Urinary bladder (tissue), 4 donors: ENCODE measurements at places on chromosomes 5 and 9. TPM values are rescaled to one million over a fixed set of nuclear protein-coding genes. Genes with fewer than 3 reads are reported as not detected.

DNA sequence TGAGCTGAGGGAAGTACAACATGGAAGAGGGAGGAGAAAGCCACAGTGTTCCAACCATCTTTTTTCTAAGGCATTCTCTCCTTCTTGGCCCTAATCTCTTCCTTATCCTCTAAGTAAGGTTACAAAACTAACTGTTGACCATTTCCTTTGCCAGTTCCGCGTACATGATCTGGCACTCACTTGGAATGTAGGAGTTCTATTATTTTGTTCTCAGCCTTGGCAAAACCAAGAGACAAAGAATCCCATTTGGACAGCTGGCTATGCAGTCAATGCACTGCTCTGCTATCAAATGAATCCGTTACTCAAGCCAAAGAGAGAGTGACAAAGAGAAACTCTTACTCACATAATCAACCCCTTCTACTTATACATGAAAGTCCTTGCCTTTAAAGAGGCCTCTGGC, 410.3 kb downstream of the DTWD2 start:
- no peak for DNase-seq

GRCh38 chr9:87283585-87283984, 214.1 kb upstream of the DAPK1 start:
- DNase-seq, result no peak

DNA sequence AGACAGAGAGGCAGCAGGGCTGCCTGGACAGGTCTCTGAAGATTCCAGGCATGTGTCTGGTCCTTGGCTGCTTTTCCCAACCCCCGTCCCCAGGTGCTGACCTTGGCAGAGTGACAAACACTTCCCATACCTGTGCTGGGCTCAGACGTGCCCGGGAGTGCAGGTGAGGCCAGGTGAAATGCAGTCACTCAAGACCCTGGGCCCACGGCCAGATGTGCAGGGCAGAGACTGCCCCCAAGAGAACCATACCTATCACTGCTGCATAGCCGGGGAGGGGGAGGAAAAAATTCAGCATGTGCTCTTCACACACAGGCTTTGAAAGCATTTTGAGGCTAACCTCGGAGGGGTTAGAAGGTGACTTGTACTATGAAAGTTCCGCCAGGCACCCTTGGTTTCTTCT, 22.6 kb downstream of the CCNJL start:
- DNase-seq, result no peak

DNA sequence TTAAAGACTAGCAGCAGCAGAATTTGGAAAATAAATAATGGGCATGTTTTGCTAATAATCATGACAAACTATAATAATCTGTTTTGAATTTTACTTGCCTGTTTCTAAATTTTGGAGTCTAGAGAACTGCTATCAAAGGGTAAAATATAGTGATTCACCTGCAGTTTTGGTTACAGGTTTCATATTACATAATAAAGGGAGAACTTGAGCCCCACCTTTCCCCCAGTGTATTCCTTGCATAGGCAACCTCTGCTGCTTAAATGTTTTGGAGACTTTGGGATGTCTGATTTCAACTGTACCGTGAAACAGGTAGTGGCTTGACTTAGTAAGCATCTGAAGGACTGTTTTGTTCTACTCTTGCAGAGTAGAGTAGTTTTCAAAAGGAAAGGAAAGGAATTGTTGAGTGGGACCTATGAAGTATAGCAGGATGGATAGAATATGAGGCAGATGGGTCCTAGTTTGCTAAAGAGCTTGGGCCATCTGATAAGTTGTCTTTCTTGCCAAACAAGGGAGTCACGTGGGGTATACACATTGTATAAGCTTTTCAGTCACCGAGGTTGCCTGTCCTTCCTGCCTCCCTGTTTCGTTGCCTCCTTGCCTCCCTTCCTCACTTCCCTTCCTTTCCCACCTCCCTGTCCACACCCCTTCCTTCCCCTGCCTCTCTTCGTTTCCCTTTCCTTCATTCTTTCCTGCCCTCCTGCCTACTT, 19.1 kb downstream of the CREBRF start:
- no peak for DNase-seq

GRCh38 chr9:2125906-2126305, 110.8 kb downstream of the SMARCA2 start:
- DNase-seq, result no peak

DNA sequence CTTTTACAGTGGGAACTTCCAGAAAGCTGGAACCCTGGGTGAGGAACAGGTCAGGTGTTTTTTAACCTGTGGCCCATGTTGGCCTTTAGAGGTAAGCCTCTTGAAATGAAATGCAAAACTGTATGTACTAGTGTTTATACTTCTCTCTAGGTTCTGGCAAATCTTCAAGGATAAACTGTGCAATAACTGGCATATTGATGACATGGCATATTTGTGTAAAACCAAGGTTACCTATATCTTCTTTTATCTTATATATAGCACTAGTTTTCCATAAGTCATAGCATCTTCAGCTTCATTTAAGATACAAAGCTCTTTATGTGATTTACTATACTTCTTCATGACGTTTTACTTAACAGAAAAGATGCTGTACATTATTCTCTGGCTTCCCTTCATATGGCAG, 7.4 kb upstream of the IARS1 start:
- no peak for DNase-seq

- DNase-seq, result no peak
These were observed 218.6 kb downstream of the PJA2 start for GRCh38 chr5:109191153-109191558.

GRCh38 chr5:34895641-34896419, 19.5 kb downstream of the RAD1 start:
- no peak for DNase-seq

DNA sequence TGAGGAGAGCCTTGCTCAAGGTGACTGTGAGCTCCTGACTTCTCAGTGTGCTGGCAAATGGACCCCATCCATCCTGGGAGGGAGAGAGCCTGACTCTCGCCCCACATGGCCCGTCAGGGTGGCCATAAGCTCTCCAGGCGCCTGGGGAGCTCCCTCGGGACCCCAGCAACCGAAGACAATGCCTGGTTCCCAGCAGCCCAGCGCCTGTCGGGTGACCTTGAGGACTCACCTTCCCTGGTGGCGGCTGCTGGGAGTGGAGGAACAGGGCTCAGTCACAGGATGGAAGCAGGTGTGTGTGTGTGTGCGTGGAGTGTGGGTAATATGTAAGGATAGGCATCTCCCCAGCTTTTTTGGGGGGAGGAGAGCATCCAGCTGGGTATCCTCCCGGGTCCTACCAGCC, 190.3 kb downstream of the MELK start:
- DNase-seq, result no peak

DNA sequence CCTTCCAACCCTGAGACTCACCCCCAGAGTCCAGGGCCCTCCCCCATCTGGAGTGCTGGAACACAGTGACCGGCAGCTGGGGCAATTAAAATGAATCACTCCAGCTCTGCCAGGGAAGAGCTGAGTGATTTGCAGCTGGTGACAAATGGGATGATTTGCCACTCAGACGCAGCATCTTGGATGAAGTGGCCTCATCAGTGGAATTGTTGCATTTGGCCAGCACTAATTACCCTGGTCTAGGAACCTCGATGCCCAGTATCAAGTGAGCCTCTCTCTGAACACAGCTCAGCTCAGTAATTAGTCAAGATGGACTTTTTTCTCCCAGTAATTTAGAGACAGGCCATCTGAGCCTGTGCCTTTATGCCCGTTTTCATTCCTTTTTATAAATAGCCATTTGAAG, 259.5 kb downstream of the GRIA1 start:
- DNase-seq, result no peak

- DNase-seq, result no peak
These were observed 8.9 kb downstream of the PLK2 start for GRCh38 chr5:58450811-58451629.

- no peak for DNase-seq
These were observed 56.6 kb downstream of the PSMB7 start for GRCh38 chr9:124358631-124359030.

DNA sequence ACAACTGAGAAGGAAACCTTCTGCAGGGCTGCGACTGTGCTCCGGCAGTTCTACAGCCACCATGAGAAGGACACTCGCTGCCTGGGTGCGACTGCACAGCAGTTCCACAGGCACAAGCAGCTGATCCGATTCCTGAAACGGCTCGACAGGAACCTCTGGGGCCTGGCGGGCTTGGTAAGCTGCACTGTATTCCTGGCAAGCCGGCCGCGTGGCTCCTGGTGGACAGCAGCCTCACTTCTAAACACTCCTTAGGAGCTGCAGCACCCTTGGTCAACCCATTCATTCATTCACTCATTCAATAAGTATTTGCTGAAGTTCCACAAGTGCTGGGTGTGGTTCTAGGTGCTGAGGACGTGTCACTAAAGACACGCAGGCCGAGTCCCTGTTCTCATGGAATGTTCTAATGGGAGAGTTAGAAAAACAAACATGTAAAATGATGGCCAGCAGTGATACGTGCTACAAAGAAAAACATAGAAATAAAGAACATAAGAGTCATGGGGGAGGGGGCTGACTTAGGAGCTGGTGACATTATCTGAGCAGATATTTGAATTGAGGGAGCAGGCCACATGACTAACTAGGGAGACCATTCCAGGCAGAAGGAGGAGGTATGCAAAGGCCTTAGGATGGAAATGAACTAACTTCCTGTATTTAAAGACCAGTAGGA, 6.1 kb downstream of the IL4 start:
- no peak for DNase-seq

GRCh38 chr5:147935032-147935431, 28.7 kb upstream of the C5orf46 start:
- DNase-seq, result no peak

GRCh38 chr9:33791117-33791516, 4.2 kb upstream of the PRSS3 start:
- no peak for DNase-seq

GRCh38 chr9:129254566-129255287, 76.7 kb upstream of the IER5L start:
- DNase-seq, result no peak

- DNase-seq, result no peak
These were observed 7.0 kb downstream of the TPM2 start for GRCh38 chr9:35682520-35683315.

GRCh38 chr9:88694625-88695024, 159.6 kb downstream of the NXNL2 start:
- DNase-seq, result no peak

- DNase-seq, result no peak
These were observed 8.0 kb downstream of the SURF6 start for GRCh38 chr9:133327834-133328484.

Gene FAM153A
- not detected for total RNA-seq

Gene QRFP
- total RNA-seq, result not detected

Gene NR5A1
- total RNA-seq, result not detected

Gene C1QTNF3
- 87.9 TPM for total RNA-seq

Gene TTC16
- total RNA-seq, result not detected

Gene PPP3R2
- total RNA-seq, result 0.21 TPM

Gene POLR1E
- 32.4 TPM for total RNA-seq

Gene SPATA31E1
- not detected for total RNA-seq

Gene ZNF618
- 7.8 TPM for total RNA-seq

Gene BRINP1
- total RNA-seq, result 0.58 TPM

Gene GBA2
- 36.0 TPM for total RNA-seq

Gene PCDHB15
- total RNA-seq, result 7.8 TPM

Gene POU5F2
- total RNA-seq, result 10.5 TPM

Gene EIF4EBP3
- total RNA-seq, result 0.69 TPM
